Mesothelial cell of epicardium (in vitro differentiated cells): ENCODE measurements at places on chromosomes 7 and 10.

DNA sequence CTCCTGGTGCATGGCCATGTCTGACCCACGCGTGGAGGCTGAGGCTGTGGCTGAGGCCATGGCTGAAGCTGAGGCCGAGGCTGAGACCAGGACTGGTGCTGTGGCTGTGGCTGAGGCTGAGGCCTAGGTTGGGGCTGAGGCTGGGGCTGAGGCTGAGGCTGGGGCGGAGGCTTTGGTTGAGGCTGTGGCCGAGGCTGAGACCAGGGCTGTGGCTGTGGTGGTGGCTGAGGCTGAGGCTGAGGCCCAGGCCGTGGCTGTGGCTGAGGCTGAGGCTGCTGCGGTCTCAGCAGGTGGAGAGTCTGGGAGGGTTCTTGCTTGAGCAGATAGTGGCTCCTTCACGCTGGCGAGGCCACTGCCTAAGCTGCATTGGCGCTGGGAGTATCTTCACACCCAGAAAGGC is 76.4 kb downstream of the WDR37 start:
- DNase-seq, result no peak

DNA sequence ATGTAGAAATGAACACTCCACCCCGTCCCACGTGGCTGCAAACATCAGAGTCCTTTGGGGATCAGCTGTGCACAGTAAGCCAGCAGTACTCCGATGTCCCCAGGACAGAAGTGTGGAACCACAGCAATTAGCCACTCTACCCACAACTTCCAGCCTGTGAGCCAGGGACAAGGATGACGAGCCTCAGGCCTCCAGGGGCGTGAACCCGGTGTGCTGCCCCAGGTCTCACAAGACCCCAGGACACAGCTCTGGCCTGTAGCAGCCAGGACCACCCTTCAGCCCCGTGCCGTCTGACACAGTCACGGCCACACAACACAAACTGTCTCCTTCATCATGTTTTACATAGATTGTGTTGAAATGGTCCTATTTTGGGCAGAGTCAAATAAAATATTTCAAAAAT is 113.0 kb upstream of the DIP2C start:
- DNase-seq, result no peak

DNA sequence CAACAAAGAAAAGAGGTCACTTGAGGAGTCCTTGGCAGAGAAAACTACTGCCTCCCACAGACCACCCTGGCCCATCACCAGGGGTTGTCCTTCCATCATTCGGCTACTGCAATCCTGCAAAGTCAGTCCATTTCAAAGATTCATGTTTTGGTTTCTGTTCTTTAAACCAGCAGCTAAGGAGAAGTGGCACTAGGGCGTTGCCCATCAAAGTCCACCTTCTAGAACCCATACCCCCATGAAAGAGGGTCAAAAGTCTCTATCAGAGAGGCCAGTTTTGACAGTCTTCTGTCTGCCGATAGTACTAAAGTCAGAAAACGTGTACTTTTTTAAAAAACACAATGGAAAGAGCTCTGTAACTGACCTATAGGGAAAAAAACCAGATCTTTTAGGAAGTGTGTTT is 14.4 kb downstream of the CCDC6 start:
- no peak for DNase-seq

GRCh38 chr10:85603151-85603940 is 763.2 kb downstream of the GRID1 start:
- no peak for DNase-seq

GRCh38 chr7:82291931-82292330 is 151.6 kb downstream of the CACNA2D1 start:
- DNase-seq, result no peak
